Activated CD4-positive, alpha-beta T cell treated with anti-CD3 and anti-CD28 coated beads for 24 hours (primary cell): ENCODE measurements at places on chromosomes 13 and 19.

GRCh38 chr19:37867831-37868230 lies 38.6 kb downstream of the WDR87 start:
- no peak for DNase-seq

GRCh38 chr13:66071608-66072007 lies 1158.5 kb downstream of the PCDH9 start:
- no peak for DNase-seq

- no peak for DNase-seq
Measured at GRCh38 chr19:1389033-1389940, 5.6 kb downstream of the NDUFS7 start.

DNA sequence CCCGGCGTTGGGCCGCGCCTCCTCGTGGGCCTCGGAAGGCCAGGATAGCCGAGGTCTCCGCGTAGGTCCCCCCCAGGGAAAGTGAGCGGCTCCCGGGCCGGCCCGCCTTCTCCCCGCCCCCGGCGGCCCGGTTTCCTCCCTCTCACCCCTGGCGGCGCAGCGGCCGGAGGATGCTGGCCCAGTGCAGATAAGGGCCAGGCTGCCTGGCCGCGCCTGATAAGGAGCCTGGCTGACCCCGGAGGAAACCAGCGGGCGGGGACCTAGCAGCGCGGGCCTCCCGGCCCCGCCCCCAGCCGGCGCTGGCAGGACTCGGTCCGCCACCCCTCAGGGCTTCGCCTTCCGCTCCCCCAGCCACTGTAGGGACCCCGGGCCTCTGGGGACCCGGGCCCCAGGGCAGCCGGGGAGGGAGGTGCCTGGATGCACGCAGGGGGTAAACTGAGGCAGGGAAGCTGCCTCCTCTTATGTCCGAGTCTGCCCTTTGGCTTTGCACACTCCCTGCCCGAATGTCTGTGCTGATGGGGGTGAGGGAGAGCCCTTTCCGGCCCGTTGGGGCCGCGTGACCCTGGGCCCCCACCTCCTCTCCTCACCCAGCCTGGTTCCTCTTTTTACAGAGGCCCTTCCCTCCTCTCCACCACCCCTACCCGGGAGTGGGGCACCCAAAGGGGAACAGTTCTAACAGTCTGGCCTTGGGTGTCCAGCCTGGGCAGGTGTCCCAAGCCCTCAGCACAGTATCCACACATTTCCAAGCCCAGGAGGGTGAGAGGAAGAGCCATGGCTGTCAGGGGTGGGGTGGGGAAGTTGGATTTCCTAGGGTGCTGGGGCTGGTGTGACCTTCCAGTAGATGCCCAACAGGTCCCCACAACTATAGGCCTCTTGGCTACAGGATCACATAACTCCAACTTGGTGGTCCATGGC lies at the start of gene LYL1:
LYL1 (minus strand) TSS at position 193 of the 915 bp plus-strand sequence. CDS start 1,687 bp downstream, outside the sequence.
- no peak for DNase-seq

DNA sequence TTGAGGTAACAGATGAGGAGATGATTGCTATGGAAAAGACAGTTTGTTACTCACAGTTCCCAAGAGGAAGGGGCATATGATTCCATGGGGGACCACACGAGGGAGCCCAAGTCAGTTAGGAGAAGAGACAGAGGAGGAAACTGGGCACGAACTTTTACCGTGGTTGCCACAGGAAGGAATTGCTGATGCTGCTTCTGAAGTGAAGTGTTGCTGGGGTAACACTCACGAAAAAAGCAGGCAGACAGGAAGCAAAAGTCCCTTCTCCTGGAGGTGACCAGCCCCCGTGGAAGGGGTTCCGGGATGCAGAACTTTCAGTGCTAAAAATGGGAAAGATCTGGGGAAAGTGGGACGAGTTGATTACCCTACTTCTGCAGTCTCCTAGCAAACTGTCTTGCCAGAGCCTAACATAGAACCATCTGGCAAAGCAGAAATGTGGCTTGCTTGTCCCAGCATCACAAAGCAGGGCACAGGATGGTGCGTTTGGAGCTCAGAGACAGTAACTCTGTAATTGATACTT lies 35.4 kb upstream of the MAP3K10 start:
- no peak for DNase-seq

GRCh38 chr19:506404-507285 lies 652 bp upstream of the TPGS1 start:
- peak; percentile 82 for DNase-seq

- DNase-seq = no peak
Measured at GRCh38 chr13:66159511-66159910, 1070.6 kb downstream of the PCDH9 start.

DNA sequence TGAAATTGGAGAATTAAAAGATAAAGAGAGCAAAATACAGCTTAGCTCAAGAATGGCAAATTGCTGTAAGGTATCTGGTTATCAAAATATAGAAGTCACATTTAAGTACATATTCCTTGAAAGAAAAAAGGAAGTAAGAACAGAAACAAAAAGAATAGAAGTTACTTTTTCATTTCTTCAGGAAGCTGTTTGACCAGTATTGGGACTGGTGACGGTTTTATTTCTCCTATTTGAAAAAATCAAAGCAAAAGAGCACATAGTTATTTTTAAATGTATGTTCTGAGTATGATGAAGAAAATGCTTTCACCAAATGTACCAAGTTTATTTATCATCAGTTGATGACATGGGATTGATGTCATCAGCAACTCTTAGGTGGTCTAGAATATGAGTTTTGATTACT lies 83.1 kb upstream of the OXGR1 start:
- DNase-seq = no peak

- no peak for DNase-seq
Measured at GRCh38 chr19:10855879-10856522, 7.8 kb downstream of the C19orf38 start.

- DNase-seq = no peak
Measured at GRCh38 chr19:35107545-35107944, 8.1 kb upstream of the FXYD3 start.

DNA sequence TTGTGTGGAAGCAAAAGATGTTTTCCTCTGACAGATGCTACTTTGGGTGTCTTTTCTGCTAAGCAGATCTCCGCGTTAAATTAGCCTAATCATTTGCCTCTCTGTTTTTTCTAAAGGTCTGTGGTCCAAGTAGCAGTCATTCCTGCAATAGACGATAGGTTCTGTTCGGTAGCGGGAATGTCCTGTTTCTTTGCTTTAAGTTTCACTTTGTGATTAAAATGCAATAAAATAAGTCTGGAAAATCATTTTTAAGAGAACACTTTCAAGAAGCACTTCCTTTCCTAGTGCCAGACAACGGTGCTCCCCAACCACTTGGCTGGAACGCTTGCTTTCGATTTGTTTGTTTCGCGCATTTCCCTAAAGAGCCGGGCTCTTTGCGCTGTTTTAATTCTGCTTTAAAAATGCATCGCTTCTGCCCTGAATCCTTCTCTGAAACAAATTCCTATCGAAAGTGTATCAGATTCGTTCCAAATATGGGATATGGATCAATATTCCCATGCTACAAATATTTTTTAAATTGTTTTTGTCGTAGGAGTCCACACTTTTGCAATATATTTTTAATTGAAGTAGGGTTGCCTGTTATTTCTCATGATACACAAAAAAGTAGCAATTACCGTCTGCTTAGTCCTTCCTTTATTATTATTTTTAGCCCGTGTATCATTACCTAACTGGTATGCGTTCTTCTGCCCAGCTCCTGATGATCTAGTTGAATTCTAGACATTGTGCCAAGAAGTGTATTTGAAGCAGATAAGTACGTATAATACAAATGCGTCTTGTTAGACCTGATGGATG lies 14.2 kb downstream of the ZIC2 start:
- DNase-seq = no peak

GRCh38 chr19:9296336-9296735 lies 13.3 kb downstream of the ZNF699 start:
- DNase-seq = no peak

- DNase-seq = no peak
Measured at GRCh38 chr19:56594446-56594782, 688 bp upstream of the ZNF71 start.

DNA sequence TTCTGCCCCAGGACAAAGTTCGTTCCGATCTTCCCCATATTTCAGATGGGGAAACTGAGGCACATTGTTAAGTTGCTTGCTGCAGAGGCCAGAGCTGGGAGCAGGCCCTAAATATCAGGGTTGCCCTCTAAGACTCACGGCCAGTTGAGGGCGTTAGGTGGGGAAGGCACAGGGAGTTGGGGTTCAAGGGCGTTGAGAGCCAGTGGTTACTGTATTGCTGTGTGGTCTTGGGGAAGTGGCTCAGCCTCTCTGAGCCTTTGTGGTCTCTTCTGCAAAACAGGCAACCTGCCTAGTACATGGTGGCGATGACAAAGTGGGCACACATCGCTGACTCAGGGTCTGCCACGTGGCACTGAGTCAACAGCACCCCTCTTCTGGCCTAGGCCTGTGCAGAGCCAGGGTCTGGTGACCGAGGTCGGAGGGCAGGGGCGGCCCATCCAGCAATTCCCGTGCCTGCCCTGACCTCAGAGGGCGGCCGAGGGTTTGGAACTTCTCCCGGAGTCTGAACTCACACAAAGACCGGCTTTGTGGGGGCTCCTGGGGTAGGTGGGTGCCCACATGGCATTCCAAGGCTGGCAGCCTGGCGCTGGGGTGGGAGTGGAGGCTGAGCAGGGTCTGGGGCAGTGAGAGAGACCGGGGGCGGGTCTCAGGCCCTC lies 10.2 kb downstream of the TNFAIP8L1 start:
- DNase-seq = no peak

GRCh38 chr13:41720839-41721561 lies 239.9 kb downstream of the VWA8 start:
- DNase-seq = no peak

- DNase-seq = no peak
Measured at GRCh38 chr19:17767559-17767958, 16.3 kb downstream of the FCHO1 start.

DNA sequence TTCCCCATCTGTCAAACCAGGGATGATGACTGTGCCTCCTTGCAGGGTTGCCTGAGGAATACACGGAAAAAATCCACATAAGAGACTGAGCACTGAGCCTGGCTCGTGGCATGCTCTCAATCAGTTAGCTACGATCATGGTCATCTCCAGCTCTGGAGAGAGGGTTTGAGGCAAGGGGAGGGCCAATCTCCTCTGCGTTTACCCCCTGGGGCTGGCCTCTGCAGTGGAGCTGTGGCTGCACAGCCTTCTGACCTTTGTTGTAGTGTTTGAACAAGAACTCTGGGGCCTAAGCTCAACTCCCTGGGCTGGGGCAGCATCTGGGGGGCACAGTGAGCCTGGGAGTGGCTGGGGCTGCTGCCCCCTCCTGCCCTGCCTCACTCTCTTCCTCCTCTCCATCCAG lies 5.9 kb downstream of the LRRC4B start:
- DNase-seq = no peak

- DNase-seq = no peak
Measured at GRCh38 chr13:34070006-34070405, 252.1 kb downstream of the RFC3 start.

GRCh38 chr13:32474999-32475792 lies 47.3 kb upstream of the N4BP2L1 start:
- DNase-seq = no peak

GRCh38 chr13:79781829-79782540 lies 301.0 kb downstream of the NDFIP2 start:
- no peak for DNase-seq

GRCh38 chr13:20057963-20058362 lies 99.4 kb downstream of the ZMYM2 start:
- no peak for DNase-seq
